Left renal pelvis (tissue), 4 donors: ENCODE measurements at places on chromosomes 6 and 20.

- no peak for DNase-seq
Measured at GRCh38 chr6:105746509-105746908, 339.6 kb upstream of the PRDM1 start.

GRCh38 chr6:23305325-23305943 is 736.1 kb downstream of the HDGFL1 start:
- DNase-seq = no peak

DNA sequence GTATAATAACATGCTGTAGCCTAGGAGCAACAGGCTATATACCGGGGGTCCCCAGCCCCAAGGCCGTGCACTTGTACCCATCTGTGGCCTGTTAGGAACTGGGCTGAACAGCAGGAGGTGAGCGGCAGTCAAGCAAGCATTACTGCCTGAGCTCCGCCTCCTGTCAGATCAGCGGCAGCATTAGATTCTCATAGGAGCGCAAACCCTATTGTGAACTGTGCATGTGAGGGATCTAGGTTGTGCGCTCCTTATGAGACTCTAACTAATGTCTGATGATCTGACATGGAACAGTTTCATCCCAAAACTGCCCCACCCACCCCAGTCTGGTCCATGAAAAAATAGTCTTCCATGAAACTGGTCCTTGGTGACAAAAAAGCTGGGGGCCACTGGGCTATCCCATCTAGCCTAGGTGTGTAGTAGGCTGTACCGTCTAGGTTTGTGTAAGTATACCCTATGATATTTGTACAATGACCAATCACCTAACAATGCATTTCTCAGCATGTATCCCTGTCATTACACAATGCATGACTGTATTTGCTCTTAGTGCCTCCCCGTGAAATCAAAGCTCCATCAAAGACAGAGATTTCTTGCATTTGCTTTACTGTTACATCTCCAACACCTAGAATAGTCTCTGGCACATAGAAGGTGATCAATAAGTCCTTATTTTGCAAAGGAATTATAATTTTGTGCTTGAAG is 30.8 kb downstream of the NHSL1 start:
- DNase-seq = no peak

DNA sequence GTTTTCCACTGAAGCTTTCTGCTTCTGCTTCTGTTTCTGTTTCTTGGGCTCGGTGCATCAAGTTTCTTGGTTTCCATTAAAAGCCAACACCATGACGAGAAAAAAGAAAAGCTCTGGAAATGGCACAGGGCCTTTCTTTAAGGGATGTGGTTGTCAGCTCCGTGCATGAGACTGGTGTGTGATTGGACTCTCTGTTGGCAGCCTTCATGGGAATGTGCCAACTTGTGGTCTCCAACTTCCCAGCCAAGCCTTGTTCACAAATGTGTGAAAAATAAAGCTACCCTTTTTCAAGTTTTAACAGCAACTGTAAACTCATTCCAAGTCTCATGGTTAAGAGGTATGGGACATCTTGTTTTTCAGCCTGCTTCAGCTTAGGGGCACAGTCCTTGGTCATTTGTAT is 68.7 kb upstream of the CST7 start:
- no peak for DNase-seq

DNA sequence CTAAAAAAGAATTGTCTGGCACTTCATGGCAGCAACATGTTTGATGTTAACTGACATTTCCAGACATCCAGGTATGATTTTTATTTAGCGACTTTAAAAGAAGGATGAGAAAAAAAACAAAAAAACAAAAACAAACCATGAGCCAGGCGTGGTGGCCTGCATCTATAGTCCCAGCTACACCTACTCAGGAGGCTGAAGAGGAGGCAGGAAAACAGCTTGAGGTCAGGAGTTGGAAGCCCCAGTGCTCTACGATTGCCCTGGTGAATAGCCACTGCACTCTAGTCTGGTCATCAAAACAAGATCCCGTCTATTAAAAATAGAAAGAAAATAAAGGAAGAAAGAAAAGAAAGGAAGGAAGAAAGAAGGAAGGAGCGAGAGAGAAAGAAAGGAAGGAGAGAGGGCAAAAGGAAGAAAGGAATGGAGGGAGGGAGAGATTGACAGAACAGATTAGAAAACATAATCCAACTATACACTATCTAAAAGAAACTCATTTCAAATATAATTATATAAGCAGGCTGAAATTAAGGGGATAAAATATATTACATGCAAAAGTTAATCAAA is 141.6 kb downstream of the TRIM27 start:
- DNase-seq = no peak
